ENCODE measurements at places on chromosomes 2 and 18. TPM values are rescaled to one million over a fixed set of nuclear protein-coding genes. Genes with fewer than 3 reads are reported as not detected.

ASPRV1 gene
- total RNA-seq, result 0.14 TPM

LIPG gene
- total RNA-seq, result 78.5 TPM

NT5DC4 gene
- total RNA-seq, result not detected

UGT1A4 gene
- not detected for total RNA-seq
